ENCODE measurements at places on chromosomes 12 and 14.

GRCh38 chr14:40219032-40219431 lies 786.8 kb upstream of the FBXO33 start:
- no peak overlapping the region for H3K27ac ChIP-seq
- DNase-seq = no peak
- no peaks in the 10 kb centered on the region for H3K36me3 ChIP-seq
- no peaks in the 10 kb centered on the region for H3K4me1 ChIP-seq

DNA sequence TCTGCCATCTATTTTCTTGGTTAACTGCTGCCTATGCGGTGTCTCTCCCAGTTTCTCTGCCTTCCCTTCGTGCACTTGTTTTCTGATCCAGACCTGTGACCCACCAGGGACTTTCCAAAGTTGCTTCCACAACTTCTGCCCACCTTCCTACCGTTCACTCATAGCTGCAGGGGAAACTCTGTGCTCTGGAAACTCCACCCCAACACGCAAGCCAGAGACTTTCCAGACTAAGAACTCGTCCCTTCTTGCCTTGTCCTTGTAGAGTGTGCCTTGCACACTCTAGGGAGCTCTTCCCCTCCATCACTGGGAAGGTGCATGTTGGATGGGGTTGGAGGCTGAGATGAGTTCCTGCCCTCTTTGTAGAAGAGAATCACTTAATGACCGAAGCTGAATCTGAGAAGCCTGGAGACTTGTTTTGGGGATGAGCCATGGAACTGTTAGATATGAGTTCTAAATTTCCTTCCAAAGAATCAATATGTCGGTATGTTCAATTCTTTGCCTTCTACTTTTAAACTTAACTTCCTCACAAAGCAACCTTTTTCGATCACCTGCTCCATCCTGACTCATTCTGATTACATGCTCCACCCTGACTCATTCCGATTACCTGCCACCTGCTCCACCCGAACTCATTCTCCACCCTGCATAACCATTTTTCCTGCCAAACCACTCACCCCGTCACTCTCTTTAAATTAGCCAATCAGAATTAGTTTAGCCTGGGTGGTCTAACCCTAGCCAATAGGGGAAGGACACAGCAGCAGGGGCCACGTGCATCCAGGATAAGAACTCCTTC lies 82.1 kb upstream of the CAPRIN2 start:
- H3K27ac ChIP-seq = no peak overlapping the region
- H3K4me3 ChIP-seq = no peak overlapping the region
- H3K27me3 ChIP-seq = no peaks in the 10 kb centered on the region
- no peaks in the 10 kb centered on the region for H3K4me1 ChIP-seq
- DNase-seq = no peak
- H3K36me3 ChIP-seq = no peaks in the 10 kb centered on the region

DNA sequence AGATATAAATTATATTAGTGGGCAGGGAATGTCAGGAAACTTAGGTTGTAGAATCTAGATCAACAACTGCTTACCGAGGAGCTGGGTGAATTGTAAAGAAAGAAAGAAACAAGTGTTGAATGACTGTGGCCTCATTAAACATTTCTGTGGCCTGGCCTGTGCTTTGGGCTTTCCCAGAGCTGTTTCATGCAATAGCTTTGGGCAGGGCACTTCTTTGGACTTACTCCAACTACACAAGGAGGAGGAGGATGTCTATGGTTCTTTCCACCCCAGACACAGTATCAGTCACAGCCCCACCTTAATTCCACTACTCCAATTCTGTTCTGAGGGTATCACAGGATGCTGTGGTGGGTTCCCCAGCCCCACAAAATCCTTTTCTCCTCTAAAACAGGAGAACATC lies 38.0 kb downstream of the DPF3 start:
- H3K4me1 ChIP-seq = no peaks in the 10 kb centered on the region
- H3K36me3 ChIP-seq = no peaks in the 10 kb centered on the region
- H3K27me3 ChIP-seq = no peaks in the 10 kb centered on the region

DNA sequence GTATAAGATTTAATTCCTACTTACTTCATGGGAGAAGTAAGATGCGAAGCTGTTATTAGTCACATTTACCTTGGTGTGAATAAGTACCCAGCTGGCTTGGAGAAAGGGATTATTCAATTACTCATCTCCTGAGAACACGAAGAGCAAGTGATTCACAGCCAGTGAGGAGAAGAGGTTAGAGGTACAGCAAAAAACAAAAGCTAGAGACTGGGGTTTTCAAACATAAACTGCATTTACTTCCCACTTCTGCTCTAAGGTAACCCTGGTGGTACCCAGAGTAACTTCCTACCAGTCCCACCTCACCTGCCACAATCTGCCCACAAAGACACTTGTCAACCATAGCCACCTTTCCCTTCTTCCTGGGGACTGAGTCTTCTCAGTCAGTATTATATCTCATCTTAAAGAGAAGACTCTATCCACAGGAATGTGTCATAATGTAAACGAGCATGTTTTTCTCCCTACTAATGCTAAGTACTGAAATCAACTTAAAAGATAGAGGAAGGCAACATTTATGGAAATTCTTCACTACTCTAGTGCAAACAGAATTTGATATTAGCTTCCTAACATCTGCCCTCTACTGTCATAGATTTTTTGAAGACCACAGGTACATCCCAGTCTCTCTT lies 6.0 kb upstream of the IL22 start:
- H3K27me3 ChIP-seq = peaks cover 3% of the 10 kb centered on the region
- H3K27ac ChIP-seq = no peak overlapping the region
- H3K4me3 ChIP-seq = no peak overlapping the region

DNA sequence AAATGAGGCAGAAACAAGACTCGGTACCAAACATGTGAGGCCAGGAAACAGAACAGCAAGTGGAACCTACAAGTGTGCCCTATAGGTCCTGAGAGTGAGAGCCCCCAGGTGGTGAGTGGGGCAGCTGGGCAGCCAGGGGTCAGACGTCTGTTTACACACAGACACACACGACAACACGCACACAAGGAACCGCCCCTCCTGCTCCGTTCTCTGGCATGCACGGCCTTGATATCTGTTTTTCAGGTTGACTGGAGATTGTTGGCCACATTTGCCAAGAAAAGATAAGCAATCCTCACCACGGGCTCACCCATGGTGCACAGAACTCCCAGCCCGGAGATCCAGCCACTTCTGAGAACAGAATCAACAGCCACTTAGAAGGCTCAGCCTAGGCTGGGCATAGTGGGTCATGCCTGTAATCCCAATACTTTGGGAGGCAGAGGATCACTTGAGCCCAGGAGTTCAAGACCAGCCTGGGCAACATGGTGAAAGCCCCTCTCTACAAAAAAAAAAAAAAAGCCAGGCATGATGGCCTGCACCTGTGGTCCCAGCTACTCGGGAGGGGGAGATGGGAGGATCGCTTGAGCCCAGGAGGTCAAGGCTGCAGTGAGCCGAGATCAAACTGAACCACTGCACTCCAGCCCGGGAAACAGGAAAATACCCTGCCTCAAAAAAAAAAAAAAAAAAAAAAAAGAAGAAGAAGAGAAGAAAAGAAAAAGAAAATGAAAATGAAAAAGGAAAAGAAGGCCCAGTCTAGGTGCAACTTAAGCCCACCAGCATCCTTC lies 19.4 kb upstream of the EIF5 start:
- H3K27me3 ChIP-seq = no peaks in the 10 kb centered on the region
- DNase-seq = peak; percentile 79
- H3K36me3 ChIP-seq = no peaks in the 10 kb centered on the region
- H3K4me1 ChIP-seq = peaks cover 11% of the 10 kb centered on the region
- H3K4me3 ChIP-seq = no peak overlapping the region

DNA sequence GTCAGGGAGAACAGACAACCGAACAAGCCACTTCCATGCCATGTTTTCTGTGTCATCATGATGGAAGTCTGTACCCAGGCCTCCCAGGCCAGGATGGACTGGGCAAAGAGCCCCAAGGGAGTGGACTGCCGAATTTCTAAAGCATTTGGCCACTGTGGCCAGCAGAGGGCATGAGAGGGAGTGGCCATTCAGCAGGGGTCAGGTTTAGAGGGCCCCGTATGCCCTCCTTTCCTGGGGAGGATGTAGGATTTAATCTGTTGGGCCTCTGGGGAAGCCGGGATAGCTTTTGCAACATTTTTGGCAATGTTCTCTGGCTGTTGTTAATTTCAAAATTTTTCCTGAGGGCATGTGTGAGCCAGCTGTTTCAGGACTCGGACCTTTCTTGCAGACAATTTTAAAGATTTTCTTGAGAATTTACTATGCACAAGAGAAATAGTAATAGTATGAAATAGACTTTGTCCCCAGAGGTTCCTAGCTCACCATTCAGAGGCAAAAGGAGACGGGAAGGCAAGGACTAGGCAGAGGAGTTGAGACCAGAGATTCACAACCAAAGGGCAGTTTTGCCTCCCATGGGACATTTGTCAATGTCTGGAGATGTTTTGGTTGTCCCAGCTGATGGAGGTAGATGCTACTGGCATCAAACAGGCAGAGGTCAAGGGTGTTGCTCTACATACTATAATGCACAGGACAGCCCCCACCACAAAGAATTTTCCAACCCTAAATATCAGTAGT lies 18.0 kb downstream of the ACACB start:
- no peak for DNase-seq
- peak overlapping the region; percentile 71 for H3K27ac ChIP-seq
- no peak overlapping the region for H3K4me3 ChIP-seq
- no peaks in the 10 kb centered on the region for H3K36me3 ChIP-seq
- no peaks in the 10 kb centered on the region for H3K27me3 ChIP-seq

- no peak overlapping the region for H3K27ac ChIP-seq
- no peak for DNase-seq
- no peak overlapping the region for H3K4me3 ChIP-seq
- no peaks in the 10 kb centered on the region for H3K36me3 ChIP-seq
Observed at GRCh38 chr12:117282490-117282889, 78.9 kb downstream of the NOS1 start.

GRCh38 chr14:60649875-60650372 lies 647 bp upstream of the SIX1 start:
- H3K27ac ChIP-seq = no peak overlapping the region
- peaks cover 80% of the 10 kb centered on the region for H3K27me3 ChIP-seq
- peaks cover 35% of the 10 kb centered on the region for H3K4me1 ChIP-seq
- no peak overlapping the region for H3K4me3 ChIP-seq

- no peaks in the 10 kb centered on the region for H3K27me3 ChIP-seq
- H3K4me3 ChIP-seq = no peak overlapping the region
- DNase-seq = no peak
- no peak overlapping the region for H3K27ac ChIP-seq
- peaks cover 9% of the 10 kb centered on the region for H3K36me3 ChIP-seq
- no peaks in the 10 kb centered on the region for H3K4me1 ChIP-seq
Observed at GRCh38 chr12:65217086-65217485, 47.7 kb downstream of the LEMD3 start.

DNA sequence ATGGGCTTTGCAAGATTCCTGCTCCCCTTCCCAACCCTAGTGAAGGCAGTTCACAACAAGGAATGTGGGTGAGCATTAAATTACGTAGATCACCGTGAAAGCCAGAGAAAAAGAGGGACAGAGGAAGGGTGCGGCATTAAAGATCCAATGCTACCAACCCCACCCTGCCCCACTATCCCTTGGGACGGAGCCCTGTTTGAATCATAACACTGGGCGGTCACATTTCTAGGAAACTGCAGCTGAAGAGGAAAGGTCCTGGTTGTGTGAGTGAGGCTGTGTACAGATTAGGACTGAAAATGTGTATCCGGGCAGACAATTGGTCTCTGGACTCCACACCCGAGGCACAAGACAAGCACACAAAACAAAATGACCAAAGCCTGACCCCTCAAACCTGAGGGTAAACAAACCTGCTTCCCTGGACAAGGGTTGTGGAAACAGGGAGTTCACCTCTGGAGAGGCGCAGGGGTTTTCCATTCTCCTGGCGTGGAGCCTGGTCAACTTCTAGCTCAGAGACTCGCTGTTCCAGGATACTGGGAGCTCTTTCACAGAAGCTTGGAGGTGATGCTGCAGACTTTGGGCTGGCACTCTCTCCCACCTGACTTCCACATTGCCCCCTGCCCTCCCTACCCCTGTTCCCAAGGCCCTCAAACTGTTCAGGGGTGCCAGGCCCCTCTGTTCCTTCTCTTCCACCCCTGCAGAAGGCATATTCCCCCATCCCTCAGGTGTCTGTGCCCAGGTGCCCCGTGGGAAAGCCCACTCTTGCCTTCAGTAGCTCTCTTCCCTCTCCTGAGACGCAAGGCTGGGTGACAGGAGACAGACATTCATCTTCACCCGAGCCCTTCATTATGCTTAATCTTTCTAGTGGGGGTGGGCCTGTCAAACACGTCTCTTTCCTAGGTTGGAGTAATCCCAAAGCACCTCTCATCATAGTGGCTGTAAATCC lies 16.5 kb downstream of the NINJ2 start:
- no peak overlapping the region for H3K4me3 ChIP-seq
- no peaks in the 10 kb centered on the region for H3K27me3 ChIP-seq
- H3K4me1 ChIP-seq = peaks cover 34% of the 10 kb centered on the region
- no peak for DNase-seq
- no peaks in the 10 kb centered on the region for H3K36me3 ChIP-seq

DNA sequence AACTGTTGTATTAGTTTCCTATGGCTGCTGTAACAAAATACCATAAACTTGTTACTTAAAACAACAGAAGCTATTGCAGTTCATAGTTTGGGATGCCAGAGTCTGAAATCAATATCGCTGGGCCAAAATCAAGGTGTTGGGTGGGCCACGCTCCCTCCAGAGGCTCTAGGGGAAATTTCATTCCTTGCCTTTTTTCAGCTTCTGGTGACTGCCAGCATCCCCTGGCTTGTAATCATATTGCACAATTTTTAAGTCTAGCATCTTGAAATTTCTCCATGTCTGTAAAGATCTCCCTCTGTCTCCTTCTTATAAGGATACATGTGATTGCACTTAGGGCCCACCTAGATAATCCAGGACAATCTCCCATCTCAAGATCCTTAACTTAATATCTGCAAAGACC lies 48.8 kb upstream of the GARIN6 start:
- H3K4me1 ChIP-seq = no peaks in the 10 kb centered on the region
- H3K27ac ChIP-seq = no peak overlapping the region
- no peak for DNase-seq
- H3K36me3 ChIP-seq = no peaks in the 10 kb centered on the region

GRCh38 chr12:4244868-4245267 lies 28.7 kb upstream of the CCND2 start:
- peaks cover 8% of the 10 kb centered on the region for H3K27me3 ChIP-seq
- no peaks in the 10 kb centered on the region for H3K4me1 ChIP-seq
- DNase-seq = no peak
- no peaks in the 10 kb centered on the region for H3K36me3 ChIP-seq
- H3K27ac ChIP-seq = no peak overlapping the region

GRCh38 chr14:90604356-90604755 lies 207.5 kb downstream of the CALM1 start:
- no peaks in the 10 kb centered on the region for H3K36me3 ChIP-seq
- DNase-seq = no peak
- H3K4me3 ChIP-seq = no peak overlapping the region
- peaks cover 7% of the 10 kb centered on the region for H3K4me1 ChIP-seq
- no peaks in the 10 kb centered on the region for H3K27me3 ChIP-seq
- H3K27ac ChIP-seq = no peak overlapping the region
